K562 (cell line): ENCODE measurements at places on chromosomes 12 and 14.

- no peak for DNase-seq
These were observed 1.3 kb downstream of the LRRK2 start for GRCh38 chr12:40225984-40226602.

DNA sequence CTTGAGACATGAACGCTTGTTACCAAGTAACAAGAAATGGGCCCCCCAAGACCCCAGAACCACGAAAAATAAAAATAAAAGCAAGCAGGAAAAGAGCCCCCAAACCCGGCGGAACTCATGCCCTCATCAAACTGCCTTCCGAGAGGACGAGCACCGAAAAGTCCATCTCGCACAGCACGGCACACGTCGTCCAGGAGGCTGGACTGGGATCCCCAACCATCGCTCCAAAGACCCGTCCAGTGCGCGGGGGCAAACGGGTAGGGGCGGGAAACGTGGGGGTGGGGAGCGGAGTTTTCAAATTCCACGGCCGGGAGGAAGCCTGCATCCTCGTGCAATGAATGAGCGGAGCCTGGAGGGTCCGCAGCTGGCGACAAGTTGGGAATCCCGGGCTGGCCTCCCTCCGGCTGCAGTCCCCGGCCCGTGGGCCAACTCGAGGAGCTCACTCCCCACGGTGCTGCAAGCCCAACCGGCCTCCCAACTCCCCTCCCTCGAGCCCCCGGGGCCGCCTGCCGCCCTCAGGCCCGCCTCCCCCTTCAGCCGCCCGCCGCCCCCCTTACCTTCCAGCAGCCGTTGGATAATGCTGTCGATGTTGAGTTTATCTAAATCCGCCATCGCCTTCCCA, 484 bp downstream of the PPP1CC start:
- no peak for DNase-seq

GRCh38 chr14:67703997-67704396, 2.3 kb downstream of the RDH12 start:
- DNase-seq: no peak

GRCh38 chr14:101002738-101003137, 99.2 kb upstream of the RTL1 start:
- DNase-seq: no peak

- DNase-seq: no peak
These were observed 76.8 kb upstream of the CISTR start for GRCh38 chr12:53828598-53828997.

- no peak for DNase-seq
These were observed 76.1 kb upstream of the DYRK2 start for GRCh38 chr12:67572492-67572891.

DNA sequence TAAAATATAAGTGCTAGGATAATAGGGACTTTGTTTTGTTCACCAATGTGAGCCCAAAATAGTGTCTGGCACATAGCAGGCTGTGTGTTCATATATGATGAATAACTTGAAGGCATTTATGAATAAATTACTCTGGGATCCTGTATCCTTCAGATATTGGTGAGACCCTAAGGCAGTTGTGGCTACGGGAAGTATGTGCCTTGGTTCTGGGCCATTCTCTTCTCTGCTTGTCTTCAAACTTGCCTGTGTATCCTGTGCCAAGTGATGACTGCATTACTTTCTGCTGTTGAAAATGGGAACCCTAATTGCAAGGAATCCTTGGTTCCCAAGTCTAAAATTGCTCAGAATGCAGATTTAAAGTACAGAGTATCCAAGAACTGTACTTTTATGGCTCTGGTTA, 67.6 kb upstream of the KTN1 start:
- no peak for DNase-seq

DNA sequence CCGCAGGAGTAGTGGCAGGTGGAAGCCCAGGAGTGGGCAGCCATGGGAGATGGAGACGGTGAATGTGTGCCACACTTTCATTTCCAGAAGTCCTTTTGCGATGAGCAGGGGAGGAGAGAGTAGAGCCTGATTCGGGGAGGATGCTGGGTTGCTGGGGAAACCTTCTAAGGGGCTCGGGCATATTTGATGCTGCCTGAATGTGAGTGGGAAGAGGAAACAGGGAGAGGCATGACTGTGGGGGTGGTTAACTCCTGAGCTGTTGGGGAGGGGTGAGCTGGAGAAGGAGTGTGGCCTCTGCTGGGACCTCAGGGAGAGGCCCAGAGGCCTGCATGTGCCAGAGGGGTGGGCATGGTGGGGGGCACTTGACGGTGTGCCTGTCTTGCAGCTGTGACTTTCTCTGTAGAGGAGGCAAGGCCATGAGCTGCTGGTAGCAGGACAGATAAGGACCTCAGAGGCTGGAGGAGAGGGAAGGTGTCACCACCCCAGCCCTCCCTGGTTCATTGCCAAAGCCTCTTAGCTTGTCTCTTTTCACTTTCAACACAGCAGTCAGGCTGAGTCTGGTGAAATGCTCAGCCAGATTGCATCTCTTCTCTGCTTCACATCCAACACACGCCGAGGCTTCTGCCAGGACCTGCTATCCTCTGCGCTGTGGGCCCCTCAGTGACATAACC, 11.4 kb downstream of the GLT1D1 start:
- DNase-seq: no peak
